ENCODE measurements at places on chromosomes 5 and 9.

- no peak for DNase-seq
Measured at GRCh38 chr9:95936579-95937075, 61.1 kb downstream of the ERCC6L2 start.

DNA sequence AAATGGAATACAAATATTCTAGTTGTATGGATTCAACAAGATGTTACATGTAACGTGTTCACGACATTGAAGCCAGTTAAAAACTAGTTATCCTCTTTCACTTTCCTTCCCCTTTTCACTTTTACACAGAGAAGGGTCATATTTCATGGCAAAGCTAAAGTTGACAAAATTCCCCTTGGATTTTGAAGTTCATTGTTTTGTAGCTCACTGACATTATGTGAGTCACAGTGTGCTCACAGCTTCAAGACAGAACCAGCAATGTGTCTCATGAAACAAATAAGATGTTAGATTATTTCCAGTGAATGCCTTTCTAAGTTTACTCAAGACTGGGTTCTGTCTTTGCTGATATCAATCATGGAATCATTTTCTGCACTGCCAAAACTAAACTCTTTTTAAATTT is 535.5 kb upstream of the GRIN3A start:
- no peak for DNase-seq

GRCh38 chr5:65867542-65868195 is 58.7 kb upstream of the ERBIN start:
- no peak for DNase-seq

- DNase-seq: no peak
Measured at GRCh38 chr9:103471241-103471640, 476.1 kb downstream of the CYLC2 start.

DNA sequence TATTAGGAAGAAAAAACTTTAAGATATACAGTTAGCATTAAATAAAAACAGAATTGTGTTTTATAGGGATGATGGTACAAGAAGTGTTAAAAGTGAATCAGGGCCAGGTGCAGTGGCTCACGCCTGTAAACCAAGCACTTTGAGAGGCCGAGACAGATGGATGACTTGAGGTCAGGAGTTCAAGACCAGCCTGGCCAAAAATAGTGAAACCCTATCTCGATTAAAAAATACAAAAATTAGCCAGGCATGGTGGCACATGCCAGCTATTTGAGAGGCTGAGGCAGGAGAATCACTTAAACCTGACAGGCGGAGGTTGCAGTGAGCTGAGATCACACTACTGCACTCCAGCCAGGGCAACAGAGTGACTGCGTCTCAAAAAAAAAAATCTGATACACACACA is 282.9 kb upstream of the ATP10B start:
- no peak for DNase-seq

DNA sequence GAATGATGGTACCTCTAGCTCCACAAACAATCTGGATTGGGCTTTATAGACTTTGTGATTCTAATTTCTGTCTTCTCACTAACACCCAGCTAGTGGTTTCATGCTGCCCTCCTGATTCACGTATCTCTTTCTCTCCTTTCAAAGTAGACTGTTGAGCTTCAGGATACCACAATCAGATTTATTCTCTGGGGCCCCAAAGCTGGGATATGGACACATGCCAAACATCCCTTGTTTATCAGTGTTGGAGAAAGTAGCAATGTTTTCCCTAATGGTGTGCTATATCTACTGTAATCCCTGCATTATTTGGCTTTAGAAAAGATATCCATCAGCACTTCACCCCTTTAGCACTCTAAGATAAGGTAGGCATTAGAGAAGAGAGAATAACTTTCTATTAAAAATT is 361.0 kb downstream of the FGF10 start:
- no peak for DNase-seq

DNA sequence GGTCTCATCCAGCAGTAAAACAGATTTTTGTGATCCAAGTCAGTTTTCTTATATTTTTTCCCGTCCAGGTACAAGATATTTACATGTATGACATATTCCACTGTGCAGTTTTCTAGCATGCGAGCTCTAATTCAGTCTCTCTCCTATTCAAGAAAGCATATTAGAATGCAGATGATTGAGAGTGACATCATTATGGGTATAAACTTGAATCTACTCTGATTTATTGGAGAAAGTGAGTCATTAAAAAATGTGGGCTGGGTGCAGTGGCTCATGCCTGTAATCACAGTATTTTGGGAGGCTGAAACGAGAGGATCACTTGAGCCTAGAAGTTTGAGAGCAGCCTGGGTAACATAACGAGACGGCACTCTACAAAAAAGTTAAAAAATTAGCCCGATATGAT is 6.2 kb downstream of the FER start:
- DNase-seq: no peak

DNA sequence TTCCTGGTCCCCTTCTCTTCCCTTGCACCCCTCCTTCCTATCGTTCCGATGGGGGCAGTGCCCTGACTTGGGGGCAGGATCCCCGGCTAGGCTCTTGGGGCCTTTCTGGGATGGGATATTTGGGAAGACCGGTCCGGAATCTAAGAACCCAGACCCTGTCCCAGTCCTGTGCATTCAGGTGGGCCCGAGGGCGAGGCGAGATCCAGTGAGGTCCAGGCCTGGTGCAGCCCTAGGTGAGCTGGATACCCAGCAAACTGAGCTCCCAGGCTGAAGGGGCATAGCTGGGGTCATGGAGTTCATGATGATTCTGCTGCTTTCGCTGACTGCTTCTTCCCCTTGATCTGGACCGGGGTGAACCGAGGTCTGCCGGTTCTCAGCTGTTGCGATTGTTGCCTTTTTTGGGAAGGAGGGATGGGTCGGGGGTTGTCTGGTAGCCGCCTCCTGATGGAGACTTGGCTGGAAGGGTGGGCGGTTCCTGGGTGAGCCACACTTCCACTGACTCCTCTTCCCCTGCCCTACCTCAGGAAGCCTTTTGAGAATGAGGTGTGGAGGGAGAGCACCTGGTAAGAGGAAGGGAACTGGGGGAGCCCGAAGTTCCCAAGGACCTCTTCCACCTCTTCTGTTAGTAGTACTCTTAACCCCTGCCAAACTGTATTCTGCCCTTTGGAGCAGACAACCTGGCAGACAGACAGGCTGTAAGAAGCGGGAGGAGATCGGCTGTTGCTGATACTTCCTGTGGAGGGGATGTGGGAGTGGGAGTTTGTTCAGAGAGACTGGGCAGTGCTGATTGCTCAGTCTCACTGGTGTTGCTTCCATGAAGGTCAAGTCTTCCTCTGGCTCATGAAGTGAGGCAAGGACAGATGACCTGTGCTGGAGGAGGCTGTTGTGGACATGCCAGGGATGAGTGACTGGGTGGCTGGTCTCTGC is 1.0 kb downstream of the LRRC8A start:
- no peak for DNase-seq

DNA sequence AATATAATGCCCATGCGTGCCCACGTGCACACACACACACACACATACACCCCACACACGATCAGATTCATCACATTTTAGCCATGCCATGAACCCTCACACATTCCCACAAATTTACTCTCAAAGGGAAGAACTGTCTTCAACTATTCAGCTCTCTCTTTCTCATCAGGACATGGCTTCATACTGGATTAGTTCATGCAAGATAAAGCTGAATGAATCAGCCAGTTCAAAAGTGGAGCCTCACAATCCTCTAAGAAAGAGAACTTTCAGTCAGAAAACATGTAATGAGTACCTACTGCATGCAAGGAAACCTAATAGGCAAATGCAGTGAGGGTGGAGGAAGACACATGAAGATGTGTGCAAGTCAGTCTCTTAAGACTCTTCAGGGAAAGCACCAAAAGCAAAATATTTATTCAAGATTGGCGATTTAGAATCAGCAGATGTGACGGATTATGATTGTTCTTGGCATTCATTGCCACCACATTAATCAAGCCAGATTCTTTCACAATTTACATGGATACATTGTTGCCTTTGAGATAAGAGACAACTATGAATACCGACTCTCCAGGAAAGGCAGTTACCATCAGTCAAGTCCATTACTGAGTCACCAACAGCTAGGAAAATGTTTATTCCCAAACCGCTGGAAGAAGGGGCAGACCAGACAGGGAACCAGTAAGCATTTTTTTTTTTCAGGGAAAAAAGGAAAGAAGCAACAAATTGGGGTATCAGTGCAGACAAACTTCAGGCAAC is 30.3 kb upstream of the PUM3 start:
- DNase-seq: no peak

DNA sequence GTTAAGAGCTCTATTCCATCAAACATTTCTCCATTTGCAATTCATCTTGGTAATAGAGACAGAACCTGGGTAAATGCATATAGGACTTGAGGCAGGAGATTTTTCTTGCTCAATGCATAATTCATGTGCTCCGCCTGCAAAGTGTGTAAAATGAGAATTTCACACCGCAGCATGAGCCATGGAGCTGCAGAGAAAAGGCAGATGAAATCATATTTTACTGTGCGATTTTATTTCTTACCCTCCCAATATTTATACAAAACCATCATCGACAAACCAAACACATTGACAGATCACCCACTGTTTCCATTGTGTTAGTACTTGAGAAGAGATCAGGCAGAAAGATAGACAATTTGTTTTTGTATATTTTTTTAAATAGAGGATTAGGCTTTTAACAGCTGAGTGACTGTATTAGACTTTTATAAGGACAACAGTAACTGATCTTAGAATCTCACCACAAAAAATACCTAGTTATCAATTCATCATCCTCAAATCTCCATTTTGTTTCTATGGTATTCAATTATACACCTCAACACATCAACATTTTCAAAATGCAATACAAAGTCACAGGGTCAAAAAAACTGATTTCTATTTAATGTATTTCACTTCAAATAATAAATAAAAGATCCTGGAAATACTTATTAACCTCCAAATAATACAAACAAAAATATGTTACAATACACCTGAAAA is 191.1 kb downstream of the AP3B1 start:
- no peak for DNase-seq

- DNase-seq: no peak
Measured at GRCh38 chr9:95065224-95065623, 252.3 kb downstream of the FANCC start.

- DNase-seq: no peak
Measured at GRCh38 chr5:145562931-145563330, 272.2 kb downstream of the PRELID2 start.

GRCh38 chr9:111300140-111300735 is 29.8 kb downstream of the OR2K2 start:
- no peak for DNase-seq

GRCh38 chr5:10304932-10305331 is 2.8 kb downstream of the CMBL start:
- DNase-seq: no peak

GRCh38 chr5:82639393-82640144 is 361.4 kb upstream of the RPS23 start:
- no peak for DNase-seq

DNA sequence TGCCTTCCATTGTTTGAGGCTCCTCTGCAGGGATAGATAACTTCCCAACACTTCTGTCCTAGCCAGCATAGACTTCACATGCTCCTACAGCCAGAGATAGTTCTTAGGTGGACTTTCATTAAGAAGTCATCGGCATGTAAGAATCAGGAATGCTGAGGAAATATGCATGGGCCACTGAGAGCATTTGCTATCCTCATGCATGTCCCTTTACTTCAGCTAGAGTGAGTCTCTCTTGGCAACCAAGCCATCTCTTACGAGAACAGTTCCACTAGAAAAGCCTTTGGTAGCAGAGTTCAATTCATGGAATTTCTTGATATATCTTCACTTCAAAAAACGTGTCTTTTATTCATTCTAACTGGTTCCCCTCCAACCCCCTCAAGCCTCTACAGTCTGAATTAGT is 202.4 kb downstream of the SMARCA2 start:
- no peak for DNase-seq

DNA sequence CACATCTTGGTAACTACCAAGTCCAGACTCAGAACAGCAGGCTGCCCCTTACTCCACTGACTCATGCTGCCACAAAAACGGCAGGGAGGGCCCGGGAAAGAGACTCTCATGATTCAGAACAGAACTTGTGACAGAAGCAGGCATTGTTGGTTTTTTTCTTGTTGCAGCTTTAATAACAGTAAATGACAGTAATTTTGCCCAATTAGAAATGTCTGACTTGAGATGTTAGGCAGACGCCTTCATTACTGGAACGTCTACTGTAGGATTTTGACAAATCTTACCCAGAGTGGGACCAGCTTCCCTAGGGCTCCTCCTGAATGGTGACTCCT is 77.9 kb downstream of the SEMA5A start:
- no peak for DNase-seq

GRCh38 chr5:32828492-32828891 is 117.4 kb downstream of the NPR3 start:
- DNase-seq: no peak

DNA sequence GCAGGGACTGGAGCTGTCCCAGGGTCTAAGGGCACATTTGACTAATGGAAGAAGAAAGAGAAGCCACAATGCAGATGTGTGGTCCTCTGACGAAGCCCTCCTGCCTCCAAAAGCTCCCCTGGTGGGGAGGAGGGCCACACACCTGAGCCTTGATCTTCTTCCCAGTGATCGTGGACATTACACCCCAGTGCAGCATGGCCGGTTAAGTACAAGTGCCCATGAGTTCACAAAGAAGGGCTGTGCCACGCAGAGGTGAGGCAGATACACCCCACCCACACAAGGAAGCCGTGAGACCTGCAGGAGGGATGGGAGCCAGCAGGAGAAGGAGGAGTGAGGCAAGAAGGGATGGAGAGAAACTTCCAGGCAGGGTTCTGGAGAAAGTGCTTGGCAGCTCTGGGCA is 199.0 kb upstream of the MVB12B start:
- DNase-seq: no peak

DNA sequence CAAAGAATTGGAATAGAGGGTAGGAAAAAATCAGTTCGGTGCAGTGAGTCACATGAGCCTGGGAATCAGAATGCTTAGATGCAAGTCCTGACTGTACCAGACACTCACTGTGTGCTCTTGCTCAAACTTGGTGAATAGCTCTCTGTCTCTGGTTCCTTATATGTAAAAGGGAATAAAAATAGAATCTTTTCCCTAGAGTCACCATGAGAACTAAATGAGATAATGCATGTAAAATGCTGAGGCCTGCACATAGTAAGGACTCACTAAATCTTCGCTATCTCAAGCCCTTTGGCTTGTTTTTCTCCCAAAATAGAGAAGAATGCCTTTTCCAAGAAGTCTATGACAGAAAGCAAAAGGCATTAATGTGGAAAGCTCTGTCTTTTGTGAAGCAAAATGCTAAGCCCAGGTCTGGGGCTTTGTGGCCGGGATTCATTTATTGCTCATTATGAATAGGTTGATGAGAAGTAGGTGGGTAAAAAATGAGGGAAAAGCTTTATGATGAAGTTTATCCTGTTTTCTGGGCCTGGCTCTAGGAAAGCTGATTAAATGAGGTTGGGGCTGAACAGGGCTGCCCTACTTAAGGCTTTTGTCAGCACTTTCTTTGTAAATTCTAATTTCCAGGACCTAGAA is 483.3 kb downstream of the DMAC1 start:
- no peak for DNase-seq

GRCh38 chr9:34154057-34154456 is 24.8 kb upstream of the UBAP1 start:
- no peak for DNase-seq
